ENCODE measurements at places on chromosomes 2 and 18.

DNA sequence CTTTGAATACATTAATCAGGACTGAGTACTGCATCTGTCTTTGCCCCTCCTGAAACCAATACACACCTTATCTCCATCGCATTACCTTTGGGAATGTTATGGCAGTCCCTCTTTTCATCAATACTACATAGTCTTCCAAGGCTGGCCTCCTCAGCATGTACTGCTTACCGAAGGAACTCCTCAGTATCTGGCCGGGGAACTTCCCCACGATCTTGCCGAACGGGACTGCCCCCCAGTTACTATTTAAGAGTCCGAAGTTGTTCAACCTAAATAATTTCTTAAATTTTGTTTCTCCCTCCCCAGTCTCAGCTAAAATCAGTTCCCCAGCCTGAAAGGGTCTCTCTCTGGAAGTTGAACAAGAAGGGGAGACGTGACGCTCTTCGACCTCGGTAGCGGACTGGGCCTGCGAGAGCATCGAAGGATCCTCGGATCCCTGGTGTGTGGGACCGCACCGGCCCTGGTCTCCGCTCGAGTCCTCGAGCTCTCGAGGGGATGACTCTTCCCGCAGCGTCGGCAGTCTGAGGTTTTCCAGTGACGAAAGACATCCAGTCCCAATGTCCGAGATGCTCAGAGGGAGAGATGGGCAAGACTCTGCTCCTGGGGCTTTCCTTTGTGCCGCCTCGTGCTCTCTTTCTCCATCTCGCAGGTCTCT lies 489 bp downstream of the TRMT61B start:
- peak; percentile 9 for DNase-seq

- no peak for DNase-seq
Observed at GRCh38 chr2:200435379-200435778, 74.5 kb downstream of the KCTD18 start.

GRCh38 chr18:74271635-74272034 lies 20.1 kb downstream of the CYB5A start:
- no peak for DNase-seq

- DNase-seq: no peak
Observed at GRCh38 chr2:61291851-61292575, 130.0 kb downstream of the C2orf74 start.

GRCh38 chr2:173815772-173816171 lies 149.4 kb downstream of the SP3 start:
- DNase-seq: no peak

- DNase-seq: no peak
Observed at GRCh38 chr2:15146960-15147359, 414.2 kb downstream of the NBAS start.

DNA sequence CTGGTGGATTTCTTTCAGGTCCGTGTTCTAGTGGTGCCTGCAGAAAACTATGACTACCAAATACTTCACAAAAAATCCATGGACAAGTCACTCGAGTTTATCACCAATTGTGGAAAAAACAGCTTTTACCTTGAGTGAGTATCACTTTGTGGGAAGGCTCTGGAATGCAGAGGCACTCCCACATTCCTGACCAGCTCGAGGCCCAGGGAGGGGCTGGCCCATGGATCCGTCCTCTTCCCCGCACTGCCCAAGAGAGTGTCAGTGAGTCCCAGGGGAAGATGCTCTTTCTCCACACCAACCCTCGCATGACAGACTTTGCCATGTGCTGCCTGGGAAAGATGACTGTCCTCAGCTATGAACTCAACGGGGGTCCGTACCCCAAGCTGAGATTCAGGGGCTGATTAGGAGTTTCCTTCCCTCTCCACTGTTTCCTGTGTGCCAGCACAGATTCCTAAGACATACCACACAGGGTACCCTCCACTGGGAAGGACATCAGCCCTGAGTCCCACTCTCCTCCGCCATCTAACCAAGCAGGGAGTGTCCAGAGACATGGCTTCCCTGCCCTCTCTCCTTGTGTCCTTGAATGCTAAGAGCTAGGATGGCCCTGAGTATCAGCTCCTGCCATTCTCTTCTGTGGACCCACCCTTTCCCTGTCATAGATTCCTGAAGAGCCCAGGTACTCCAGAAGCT lies 155.9 kb downstream of the LAMA3 start:
- no peak for DNase-seq

DNA sequence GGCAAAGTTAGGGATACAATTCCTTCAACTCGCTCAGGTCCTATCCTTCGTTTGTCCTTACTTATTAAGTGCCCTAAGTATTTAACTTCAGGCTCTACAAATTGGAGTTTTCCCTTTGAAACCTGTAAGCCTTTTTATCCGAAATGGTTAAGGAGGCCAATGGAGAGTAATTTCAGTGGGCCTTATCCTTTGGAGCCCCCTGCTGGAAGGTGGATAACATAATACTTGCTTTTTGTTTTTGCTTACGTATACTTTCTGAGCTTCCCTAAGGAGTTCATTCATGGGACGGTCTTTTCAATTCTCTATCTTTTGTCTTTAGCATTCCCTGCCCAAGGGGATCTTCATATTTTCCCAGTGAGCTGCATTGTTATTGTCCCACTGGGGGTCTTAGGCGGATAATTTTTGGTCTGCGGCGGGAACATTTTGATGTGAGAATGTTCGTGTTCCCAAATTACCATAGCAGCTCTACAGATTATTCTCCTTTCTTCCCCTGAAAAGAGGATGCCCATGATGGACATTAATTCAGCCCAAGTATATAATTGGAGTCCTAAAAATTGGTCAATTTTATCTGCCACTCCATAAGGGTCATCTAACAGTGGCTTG lies 34.4 kb upstream of the TRAPPC8 start:
- DNase-seq: peak; percentile 5

GRCh38 chr18:63302220-63302619 lies 17.3 kb downstream of the BCL2 start:
- DNase-seq: no peak

Data from stimulated activated naive CD4-positive, alpha-beta T cell (primary cell).